ENCODE measurements at places on chromosomes 4 and X.

DNA sequence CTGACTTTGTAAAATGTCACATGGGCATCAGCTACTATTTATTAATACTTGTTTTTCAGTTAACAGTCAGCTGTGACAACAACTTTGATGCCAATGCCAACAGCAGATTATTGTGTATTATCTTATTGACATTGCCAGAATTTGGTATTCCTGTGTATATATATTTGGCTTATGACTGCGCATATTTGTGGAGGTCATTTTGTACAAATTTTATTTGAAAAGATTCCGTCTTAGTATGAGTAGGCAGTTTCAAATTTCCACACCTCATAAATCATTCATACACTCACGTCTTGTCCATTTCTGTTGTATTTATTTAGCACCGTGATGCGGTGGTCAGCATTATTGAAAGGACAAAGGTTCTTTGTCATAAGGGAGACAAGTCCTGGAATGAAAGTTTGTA is 558.2 kb upstream of the NDST4 start:
- no peak for DNase-seq

DNA sequence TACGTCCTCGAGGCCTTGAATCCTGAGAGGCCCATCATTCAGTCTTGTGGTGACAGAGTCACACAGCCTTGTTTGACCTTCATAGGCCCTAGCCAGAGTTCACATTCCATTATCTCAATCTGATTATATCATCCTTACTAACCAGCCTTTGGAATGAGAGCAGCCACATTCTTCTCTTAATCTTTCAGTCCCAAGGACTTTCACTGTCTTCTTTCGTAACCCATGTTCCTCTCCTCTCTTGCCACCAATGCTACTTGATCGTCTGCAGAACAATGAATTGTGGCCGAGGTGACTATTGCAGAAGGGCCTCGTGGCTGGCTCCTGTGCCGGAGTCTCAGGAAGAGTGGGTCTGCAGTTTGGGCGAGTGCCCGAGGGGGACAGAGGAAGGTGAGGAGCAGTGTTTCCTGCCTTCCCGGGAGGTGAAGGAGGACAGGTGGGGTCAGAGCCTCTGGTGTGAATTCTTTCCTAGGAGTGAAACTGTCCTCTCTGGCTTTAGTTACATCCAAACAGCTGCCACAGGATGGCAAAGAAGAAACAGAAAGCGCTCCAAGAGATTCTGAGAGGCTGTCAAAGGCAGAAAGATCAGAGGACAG is 94.6 kb downstream of the LIMCH1 start:
- DNase-seq: no peak

DNA sequence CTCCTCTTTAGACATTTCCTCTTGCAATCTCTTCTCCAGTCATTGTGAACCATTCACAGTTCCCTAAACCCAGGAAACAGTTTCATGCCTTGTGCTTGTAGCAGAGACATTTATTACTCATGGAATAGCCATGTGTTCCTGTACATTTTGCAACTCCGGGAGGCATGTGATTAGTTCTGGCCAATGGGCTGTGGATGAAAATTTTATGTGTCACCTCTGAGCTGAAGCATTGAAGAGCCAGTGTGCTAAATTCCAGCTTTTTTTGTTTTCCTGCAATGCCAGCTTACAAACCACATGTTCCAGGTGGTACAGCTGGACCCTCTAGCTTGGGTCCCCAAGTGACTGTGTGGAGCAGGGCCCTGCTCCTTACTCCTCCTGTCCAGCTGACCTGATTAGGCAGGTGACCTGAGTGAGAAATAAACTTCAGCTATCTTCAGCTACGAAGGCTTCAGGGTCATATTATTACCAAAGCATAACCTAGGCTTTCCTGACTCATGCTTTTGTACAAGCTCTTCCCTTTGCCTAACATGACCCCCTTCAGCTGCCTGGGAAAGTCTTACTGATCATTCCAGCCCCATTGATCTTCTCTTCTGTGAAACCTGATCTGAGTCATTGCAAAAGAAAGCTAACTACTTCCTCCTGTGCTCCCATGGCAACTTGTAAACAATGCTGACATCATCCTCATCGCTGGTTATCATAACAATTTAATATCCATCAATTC is 200.4 kb downstream of the PTTG2 start:
- peak; percentile 96 for DNase-seq

GRCh38 chrX:20116087-20116576 is 575 bp downstream of the MAP7D2 start:
- DNase-seq: no peak

- DNase-seq: no peak
Measured at GRCh38 chrX:42366181-42366580, 411.8 kb downstream of the PPP1R2C start.

- DNase-seq: peak; percentile 83
Measured at GRCh38 chrX:16484338-16484737, 165.6 kb upstream of the S100G start.

DNA sequence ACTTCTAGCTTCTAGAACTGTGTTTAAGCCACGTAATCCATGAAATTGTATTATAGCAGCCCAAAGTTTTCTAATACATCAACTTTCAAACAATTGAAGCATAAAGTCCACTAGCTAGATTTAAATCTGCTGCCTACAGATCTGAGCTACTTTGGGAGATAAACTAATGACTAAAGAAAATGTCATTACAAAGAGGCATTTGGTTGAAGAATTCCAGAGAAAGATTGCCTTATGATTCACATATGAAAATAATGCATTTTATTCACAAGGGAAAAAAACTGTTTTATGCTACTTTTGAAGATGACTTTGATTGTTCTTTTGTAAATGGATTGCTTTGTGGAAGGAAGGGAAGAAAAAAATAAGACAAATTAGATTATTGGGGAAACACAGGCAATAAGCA is 124.1 kb upstream of the SLIT2 start:
- DNase-seq: no peak

DNA sequence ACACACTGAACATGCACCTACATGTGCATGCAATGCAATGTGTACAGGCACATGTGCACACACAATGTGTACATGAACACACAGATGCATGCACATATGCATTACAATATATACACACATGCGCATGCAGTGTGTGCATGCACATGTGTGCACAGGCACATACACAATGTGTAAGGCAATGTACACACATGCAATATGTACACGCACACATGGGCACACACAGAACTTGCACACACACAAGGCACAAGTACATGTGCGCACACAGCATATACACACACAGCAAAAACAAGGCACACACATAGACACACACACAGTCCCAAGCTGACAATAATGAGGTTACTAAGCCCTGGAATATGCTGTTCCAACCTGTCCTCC is 76.3 kb downstream of the EVC2 start:
- DNase-seq: no peak

DNA sequence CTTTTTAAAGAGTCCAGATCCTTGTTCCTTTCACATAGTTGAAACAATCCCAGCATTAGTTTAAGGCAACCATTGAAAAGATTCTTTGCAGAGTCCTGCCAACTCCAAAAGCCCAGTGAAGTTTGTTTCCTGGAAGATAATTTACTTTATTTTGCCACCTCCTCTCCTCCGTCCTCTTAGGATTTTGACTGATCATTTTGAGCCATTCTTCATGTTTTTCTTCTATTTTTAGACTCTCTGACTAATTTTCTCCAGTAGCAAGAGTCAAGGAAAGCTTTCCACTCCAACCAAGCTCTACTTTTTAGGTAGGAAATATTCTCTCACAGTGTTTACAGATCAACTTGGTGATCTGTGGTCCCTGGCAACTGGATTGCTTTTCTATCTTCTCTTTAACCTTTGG is 10.3 kb downstream of the NCBP2L start:
- DNase-seq: no peak

DNA sequence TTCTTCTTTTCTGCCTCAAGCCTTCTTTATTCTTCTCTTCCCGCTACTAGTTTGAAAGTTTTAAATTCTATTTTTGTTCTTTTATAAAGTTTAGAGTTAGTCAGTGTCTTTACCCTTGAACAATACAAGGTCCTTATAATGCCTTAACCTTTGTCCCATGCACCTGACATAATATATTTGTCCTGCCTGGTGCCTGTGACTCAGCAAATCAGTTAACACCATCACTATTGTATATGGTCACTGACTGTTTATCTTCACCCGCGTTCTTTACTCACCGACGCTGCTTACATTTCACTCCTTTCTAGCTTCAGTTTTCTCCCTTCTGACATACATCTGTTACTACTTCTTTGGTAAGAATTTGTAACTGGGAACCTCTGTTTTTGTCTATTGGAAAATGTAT is 5.7 kb downstream of the SMIM20 start:
- DNase-seq: no peak

- DNase-seq: no peak
Measured at GRCh38 chr4:153521999-153522801, 56.0 kb downstream of the TMEM131L start.

GRCh38 chr4:174133551-174133950 is 149.9 kb downstream of the FBXO8 start:
- no peak for DNase-seq

GRCh38 chr4:56469489-56470210 is 2.2 kb downstream of the SRP72 start:
- no peak for DNase-seq

DNA sequence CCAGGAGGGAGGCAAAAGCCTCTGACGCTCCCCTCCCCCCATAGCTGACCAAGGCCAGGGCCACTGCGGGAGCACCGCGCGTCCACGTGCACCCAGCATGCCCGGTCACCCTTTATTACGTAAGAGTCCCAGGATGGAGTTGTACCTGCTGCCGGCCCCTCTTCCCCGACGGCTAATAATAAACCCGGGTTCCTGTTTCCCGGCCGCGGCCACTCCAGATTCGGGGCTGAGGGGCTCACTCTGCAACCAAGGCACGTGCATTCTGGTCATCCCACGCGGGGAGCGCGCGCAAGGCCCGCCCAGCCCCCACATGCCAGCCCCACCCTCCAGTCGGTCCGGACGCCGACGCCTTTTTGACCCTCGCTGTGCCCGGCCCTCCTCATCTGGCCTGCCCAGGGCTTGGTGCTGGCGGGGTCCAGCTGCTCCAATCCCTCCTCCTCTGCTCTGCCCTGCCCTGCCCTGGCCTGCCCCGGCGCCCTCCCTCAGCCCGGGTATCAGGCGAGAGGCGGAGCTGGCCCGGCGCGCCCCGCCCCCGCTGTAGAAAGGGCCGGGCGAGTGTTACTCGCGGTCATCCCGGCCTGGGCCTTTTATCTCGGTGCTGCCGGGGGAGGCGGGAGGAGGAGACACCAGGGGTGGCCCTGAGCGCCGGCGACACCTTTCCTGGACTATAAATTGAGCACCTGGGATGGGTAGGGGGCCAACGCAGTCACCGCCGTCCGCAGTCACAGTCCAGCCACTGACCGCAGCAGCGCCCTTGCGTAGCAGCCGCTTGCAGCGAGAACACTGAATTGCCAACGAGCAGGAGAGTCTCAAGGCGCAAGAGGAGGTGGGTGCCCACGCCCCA is 2.6 kb downstream of the MID1IP1 start:
- peak; percentile 78 for DNase-seq

GRCh38 chrX:120790552-120790951 is 85.1 kb downstream of the CT47B1 start:
- DNase-seq: no peak

GRCh38 chr4:134632056-134632455 is 430.5 kb upstream of the PABPC4L start:
- DNase-seq: no peak

- no peak for DNase-seq
Measured at GRCh38 chr4:8041868-8042267, 102.2 kb upstream of the AFAP1 start.

GRCh38 chrX:132115792-132116191 is 12.0 kb downstream of the FRMD7 start:
- DNase-seq: no peak

DNA sequence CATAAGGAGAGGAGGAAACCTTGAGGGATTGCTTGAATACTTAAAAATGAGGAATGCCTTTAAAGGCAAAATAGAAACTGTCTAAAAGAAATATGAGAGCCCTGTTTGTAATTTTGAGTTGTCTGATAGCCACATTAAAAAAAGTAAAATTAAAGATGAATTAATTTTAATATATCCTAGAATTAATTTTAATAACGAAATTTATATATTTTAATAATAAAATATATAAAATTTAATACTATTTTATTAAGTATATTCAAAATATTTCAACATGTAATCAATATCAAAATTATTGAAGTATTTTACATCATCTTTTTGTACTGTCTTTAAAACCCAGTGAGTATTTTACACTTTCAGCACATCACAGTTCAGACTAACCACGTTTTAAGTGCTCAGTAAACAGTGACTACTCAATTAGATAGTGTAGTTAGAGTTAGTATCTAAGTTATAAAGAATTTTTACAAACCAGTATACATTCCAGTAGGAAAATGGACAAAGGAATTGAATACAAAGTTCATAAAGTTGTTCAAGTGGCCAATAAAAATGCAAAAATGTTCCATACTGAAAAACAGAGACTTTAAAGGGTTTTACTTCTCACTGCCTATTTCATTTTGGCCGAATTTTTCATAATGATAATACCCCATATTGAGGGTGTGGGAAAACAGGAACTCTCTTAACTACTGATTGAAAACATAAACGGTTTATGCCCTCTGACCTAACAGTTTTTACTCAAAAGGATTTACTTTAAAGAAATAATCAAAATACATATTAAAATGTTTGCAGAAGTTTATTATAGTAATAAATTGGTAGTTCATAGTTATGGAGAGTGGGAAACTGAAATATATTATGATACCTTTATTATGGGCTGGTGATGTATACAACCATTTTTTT is 2.9 kb downstream of the SLC30A9 start:
- DNase-seq: no peak

DNA sequence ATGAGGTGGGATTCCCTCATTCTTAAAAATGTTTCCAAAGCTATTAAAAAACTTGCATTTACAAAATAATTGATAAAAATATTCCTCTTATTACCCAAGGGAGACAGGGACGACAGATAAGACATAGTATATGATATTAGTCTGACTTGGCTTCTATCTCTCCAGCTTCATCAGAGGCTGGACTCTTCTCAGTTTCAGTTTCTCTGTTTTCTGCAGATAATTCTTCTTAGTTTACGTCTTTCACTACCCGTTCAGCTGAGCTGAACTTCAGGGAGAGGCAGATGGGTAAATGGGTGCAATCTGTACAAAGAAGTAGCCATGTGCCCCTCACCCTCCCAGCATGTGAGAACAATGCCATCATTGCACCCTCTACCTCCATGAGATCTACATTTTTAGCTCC is 214.0 kb upstream of the SLIT2 start:
- no peak for DNase-seq

GRCh38 chr4:173801876-173802661 is 272.0 kb upstream of the HAND2 start:
- no peak for DNase-seq

GRCh38 chrX:57573754-57574153 is 18.1 kb upstream of the ZXDB start:
- peak; percentile 10 for DNase-seq

- no peak for DNase-seq
Measured at GRCh38 chr4:150909116-150909515, 106.0 kb downstream of the LRBA start.
